ENCODE measurements at places on chromosomes 3 and 15. TPM values are rescaled to one million over a fixed set of nuclear protein-coding genes. Genes with fewer than 3 reads are reported as not detected.

The ERICH6 gene
- polyA plus RNA-seq = not detected

The B4GALT4 gene
- 20.9 TPM for polyA plus RNA-seq

The VEPH1 gene
- 17.9 TPM for polyA plus RNA-seq

The LMCD1 gene
- 157 TPM for polyA plus RNA-seq

The MFGE8 gene
- polyA plus RNA-seq = 1,967 TPM

The SLC51B gene
- polyA plus RNA-seq = not detected

DNA sequence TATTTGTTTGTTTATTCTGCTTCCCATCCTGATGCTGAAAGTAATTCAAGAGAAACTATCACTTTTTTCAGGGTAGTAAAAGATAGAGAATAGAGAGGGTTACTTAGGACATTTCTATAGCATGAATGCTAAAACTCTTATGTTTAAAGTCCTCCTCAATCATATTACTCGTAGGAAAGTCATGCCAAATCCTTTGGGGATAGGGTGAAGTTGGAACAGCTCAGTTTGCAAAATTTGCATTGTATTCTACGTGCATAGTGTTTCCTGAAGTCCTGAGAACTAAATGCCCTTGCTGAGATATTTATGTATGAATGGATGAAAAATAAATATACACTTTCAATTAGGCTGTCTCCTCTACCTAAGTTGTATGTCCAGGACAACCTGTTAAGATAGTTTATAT, 14.6 kb downstream of the PLSCR5 start:
- DNase-seq = no peak

DNA sequence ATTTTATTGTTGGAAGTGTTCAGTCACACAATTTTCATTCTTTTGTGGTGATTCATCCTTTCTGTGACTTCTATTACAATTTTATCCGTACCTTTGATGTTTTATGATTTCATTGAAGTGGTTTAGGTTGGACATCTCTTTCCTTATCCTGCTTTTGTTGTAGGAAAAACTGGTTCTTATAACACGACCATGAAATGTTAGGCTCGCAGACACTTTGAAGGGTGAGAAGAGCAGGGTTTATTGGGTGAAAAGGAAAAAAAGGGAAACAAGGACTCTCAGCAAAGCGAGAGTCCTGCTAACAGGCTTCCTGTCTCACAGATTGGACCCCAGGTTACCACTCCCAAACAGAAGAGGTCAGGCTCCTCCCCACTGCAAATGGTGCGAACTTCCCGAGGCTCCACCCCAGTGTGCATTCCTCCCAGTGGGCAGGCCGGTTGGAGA, 257.4 kb downstream of the STXBP5L start:
- no peak for DNase-seq

GRCh38 chr15:46644501-46645481, 1010.0 kb downstream of the SQOR start:
- no peak for DNase-seq

DNA sequence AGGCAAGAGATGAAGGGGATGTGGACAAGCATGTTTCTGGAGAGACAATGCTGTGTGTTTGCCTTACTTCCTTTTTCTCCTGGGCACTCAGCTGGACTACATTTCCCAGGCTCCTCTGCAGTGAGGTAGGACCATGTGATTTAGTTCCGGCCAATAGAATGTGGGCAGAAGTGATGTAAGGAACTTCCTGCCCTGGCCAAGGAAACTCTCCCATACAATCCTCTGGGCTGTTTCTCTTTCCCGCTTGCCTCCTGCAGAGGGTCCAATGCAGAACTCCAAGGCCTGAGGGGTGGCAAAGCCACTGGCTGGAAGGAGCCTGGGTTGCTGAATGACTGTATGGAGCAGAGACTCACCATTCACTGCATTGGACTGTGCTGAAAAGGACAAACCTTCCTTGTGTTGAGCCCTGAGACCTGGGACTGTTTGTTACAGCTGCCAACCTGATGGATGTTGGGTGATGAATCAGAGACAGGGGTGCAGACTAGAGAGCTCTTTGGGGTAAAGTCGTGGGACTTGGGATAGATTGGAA, 82.7 kb upstream of the SLC6A6 start:
- DNase-seq = no peak

- no peak for DNase-seq
Observed at GRCh38 chr15:76684002-76684401, 221.1 kb downstream of the SCAPER start.

GRCh38 chr3:61560517-61561373, 626 bp upstream of the PTPRG start:
- no peak for DNase-seq

- DNase-seq = no peak
Observed at GRCh38 chr3:127825756-127826155, 3.4 kb upstream of the MGLL start.

DNA sequence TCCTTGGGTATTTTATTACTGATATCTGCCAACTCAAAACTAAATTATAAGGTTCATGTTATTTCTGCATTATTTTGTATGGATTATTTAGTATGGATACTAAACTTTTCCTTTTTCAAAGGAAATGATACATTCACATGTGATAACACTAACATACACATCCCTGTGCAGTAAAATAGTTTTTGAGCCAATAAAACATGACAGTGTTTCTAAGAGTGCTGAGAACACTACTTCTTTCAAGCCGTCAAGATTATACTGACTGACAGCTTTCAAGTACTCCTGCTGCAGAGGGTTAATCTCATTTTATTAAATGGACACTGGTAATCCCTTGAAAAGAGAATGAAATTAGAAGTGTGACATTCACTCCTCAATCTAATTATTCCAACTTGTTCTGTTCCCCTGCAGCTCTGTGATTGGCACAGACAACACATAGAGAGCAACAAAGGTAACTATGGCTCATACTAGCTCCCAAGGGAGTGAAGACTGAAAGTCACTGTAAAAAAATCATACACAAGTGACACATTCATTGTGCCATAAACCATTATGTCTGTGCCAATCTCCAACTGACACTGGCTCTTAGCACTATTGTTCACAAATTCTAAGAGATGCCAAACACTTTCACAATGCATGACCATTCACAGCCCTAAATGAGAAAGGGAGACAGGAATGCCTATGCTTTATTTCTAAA, 468.6 kb downstream of the SHQ1 start:
- DNase-seq = no peak

- no peak for DNase-seq
Observed at GRCh38 chr15:100596792-100597191, 5.2 kb downstream of the LINS1 start.

- no peak for DNase-seq
Observed at GRCh38 chr15:100516643-100517512, 11.9 kb downstream of the CERS3 start.

- no peak for DNase-seq
Observed at GRCh38 chr15:82951472-82952157, 905 bp downstream of the HOMER2 start.

- no peak for DNase-seq
Observed at GRCh38 chr3:130835483-130835882, 58.4 kb upstream of the ATP2C1 start.
